SHP77 (cell line): ENCODE measurements at places on chromosomes 3 and 15.

GRCh38 chr15:69648775-69649735 is 196.4 kb downstream of the RPLP1 start:
- no peak for DNase-seq

- no peak for DNase-seq
Observed at GRCh38 chr3:159854500-159855124, 134.0 kb upstream of the IL12A start.

- no peak for DNase-seq
Observed at GRCh38 chr15:66848116-66848515, 146.1 kb downstream of the SMAD6 start.

DNA sequence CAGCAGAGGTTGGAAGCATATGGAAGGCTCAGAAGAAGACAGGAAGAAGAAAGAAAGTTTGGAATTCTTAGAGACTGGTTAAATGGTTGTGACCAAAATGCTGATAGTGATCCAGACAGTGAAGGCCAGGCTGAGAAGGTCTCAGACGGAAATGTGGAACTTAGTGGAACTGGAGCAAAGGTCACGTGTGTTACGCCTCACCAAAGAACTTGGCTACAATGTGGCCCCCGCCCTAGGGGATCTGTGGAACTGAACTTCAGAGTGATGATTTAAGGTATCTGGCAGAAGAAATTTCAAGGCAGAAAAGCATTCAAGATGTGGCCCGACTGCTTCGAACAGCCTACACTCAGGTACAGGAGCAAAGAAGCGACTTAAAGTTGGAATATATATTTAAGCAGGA is 83.1 kb downstream of the MYO5A start:
- no peak for DNase-seq

DNA sequence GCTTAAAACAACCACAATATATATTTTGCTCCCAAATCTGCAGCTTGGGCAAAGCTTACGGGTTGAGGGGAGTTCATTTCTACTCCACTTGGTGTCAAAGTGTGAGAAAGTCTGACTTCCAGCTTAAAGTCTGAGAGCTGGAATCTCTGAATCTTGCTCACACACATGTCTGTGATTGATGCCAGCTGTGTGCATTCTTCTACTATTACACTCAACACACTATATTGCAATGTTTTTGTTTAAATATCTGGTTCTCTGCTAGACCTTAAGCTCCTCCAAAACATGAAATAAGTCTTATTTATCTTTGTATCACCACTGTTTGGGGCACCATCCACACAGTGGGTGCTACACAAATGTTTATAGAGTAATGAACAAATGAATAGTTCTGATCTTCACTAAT is 36.7 kb upstream of the SECISBP2L start:
- no peak for DNase-seq

- no peak for DNase-seq
Observed at GRCh38 chr15:57780471-57780870, 74.0 kb downstream of the POLR2M start.

DNA sequence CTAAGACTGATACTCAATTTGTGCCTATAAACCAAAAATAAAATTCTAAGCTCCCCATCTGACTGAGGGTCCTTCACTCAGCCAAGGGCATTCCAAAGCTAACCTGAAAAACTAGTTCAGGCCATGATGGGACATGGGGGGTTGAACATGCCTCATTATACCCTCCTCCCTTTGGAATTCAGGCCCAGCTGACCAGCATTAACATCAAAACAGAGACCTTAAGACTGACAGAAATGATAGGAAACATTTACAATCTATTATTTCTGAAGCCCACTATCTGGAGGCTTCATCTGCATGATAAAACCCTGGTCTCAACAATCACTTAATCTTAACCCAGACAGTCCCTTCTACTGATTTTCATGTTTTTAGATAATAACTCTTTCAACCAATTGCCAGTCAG is 140.4 kb downstream of the ANO10 start:
- DNase-seq = no peak

GRCh38 chr3:100613721-100614390 is 4.5 kb downstream of the ADGRG7 start:
- DNase-seq = no peak

DNA sequence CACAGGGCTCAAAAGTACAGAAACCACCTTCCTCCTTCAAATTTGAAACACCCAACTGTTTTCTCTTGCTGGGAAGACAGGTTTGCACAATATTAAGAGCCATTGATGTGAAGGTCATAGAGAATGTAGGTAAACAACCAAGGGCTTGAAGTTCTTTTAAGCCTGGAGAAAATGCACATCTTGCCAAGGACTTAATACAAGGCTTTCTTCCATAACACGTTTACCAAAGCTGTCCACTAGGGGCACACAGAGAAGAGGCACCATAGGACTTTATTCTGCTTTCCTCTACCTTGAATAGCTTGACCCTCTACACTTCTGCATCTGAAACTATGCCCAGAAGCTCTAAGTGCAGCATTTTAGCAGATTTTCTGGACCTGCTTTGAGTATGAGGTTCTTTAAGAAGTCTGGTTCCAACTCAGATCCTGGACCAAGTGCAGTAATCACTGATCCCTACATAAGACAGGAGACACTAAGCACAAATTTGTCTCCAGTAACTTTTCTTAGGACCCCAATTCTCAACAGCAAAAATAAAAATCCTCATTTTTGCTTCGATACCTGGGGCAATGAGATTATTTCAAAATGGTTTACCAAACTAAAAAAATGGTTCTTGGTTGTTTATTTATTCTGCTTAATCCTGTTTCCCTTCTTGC is 138.0 kb downstream of the FBN1 start:
- DNase-seq = peak; percentile 23

DNA sequence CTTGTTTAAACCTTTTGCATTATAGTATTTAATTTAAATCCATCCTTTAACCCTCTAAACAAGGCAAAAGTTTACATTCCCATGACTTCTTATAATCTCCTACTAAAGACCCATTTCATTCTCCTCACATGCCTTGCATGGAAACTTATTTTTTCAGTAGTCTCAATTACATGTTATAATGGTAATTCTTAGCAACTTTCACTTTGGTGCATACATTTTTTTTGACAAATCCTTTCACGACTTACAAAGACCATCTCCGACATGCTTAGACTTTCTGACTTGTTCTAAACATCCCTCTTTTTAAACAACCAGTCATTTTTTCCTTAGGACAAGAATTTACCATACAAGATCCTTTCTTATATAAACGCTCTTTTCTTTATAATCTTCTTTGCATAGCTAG is 615.4 kb upstream of the GBE1 start:
- no peak for DNase-seq

DNA sequence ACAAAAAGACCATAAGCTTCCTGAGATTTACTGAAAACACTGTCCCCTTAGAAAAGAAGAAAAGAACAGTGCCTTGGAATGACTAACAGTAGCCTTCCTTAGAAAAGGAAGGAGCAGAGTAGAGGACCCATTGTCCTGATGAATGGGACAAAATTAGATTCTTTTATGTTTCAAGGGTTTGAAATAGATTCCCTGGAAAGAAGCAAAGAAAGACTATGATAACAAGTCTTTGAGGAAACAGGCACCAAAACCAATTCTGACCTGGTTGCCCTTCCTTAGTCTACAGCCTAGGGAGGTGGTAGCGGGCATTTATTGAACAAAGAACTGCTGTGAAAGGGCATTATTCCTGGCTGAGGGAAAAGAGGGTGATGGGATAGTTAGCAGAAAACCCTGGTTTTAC is 1024.8 kb downstream of the TBL1XR1 start:
- no peak for DNase-seq
